Stimulated activated CD8-positive, alpha-beta memory T cell treated with anti-CD3 and anti-CD28 coated beads, Interleukin-4, amount 100 ng/mL, for 1 hour (primary cell): ENCODE measurements at places on chromosomes 2 and 18.

DNA sequence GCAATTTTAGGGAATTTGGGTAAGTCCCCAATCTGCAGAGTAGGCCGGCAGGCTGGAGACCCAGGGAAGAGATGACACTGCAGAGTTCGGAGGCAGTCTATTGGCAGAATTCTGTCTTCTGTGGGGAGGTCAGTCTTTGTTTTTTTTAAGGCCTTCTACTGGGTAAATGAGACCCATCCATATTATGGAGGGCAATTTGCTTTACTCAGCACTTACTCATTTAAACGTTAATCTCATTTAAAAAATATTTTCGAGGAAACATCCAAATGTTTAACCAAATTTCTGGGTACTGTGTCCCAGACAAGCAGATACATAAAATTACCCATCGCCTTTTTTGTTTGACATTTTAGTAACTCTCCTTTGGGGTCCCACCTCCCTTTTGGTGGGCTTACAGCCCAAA is 139.5 kb downstream of the IRS1 start:
- no peak for DNase-seq

DNA sequence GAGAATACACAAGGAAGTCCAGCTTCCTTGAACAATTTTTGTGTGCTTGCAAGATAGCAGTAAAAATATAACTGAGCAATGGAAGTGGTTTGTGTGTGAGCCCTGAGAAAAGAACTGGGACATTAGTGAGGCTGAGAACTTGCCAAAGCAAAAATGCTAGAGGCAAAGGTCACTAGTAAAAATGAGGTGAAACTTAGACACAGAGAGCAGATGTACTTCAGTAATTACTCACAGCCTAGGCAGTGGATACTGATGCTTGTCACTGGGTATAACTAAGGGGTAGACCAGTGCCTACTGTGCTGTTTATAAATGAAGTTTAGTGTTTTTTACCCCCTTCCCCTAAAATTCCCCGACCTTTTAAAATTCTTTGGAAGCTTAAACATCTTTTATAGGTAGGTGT is 450.1 kb downstream of the LPIN1 start:
- DNase-seq: no peak

- no peak for DNase-seq
These were observed 12.3 kb downstream of the MAP3K20 start for GRCh38 chr2:173087793-173088496.

DNA sequence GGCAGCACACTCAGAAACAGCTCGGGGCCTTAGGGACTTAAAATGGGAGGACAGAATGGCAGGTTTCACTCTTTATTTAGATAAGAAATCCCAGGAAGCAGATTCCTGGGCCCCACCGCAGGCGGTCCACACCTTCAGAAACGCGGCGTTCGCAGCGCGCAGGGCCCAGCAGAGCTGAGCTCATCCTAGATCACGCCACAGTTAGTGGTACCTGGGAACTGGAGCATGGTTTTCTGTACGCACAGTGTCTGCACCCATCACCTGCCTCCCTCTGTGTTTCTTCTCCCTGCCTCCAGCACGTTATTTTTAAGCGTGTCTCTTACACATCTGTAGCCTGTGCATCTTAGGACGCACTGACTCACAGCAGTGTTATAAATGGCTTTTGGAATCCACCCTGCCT is 242.1 kb downstream of the ALPK2 start:
- no peak for DNase-seq

GRCh38 chr2:172249986-172250385 is 147.3 kb upstream of the DLX2 start:
- no peak for DNase-seq

GRCh38 chr2:9527995-9528787 is 27.4 kb downstream of the ADAM17 start:
- no peak for DNase-seq

GRCh38 chr2:75574106-75574505 is 13.4 kb upstream of the EVA1A start:
- DNase-seq: no peak

GRCh38 chr2:38945911-38946310 is 56.2 kb downstream of the ARHGEF33 start:
- DNase-seq: no peak

DNA sequence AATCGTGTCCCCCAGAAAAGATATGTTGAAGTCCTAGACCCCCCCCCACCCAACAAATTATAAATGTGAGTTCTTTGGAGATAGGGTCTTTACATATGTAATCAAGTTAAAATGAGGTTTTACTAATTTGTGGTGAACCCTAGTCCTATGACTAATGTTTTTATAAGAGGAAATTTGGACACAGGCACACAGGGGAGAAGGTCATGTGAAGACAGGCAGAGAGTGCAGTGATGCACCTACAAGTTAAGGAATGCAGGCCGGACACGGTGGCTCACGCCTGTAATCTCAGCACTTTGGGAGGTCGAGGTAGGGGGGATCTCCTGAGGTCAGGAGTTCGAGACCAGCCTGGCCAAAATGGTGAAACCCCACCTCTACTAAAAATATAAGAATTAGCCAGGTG is 5.8 kb upstream of the PMAIP1 start:
- DNase-seq: no peak

GRCh38 chr2:230875347-230876315 is 10.9 kb downstream of the ITM2C start:
- DNase-seq: no peak

GRCh38 chr18:54772056-54772455 is 56.2 kb upstream of the RAB27B start:
- no peak for DNase-seq

- no peak for DNase-seq
These were observed 198.9 kb downstream of the AGAP1 start for GRCh38 chr2:235692671-235693171.

DNA sequence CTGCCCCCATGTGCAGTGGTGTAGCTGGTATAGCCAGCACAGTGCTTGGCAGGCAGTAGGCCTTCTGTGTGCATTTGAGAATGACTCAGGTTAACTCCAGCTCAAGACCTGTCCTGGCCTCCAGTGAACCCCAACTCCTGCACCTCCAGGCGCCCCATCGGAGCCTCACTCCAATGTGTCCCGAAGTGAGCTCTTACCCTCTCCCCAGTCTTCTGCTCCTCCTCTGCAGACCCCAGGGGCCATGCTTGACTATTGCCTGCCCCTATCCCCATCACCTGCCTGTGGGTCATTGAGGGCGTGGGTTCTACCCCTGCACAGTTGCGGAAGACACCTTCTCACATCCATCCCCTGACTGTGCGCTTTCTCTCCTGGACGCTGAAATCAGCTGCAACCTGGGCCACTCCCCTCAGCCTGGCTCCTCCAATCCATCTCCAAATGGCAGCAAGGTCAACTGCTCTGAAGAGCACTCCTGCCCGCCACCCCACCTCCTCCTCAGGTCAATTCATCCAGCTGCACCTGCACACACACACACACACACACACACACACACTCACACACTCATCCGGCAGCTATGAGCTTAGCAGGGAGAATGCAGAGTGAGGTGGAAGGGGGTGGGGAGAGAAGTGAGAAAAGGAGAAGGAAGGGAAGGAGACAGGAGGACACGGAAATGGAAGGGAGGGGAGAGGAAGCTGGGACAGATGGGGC is 130.3 kb upstream of the GLI2 start:
- DNase-seq: no peak

- DNase-seq: no peak
These were observed 47.9 kb downstream of the LRRFIP1 start for GRCh38 chr2:237675316-237675715.

DNA sequence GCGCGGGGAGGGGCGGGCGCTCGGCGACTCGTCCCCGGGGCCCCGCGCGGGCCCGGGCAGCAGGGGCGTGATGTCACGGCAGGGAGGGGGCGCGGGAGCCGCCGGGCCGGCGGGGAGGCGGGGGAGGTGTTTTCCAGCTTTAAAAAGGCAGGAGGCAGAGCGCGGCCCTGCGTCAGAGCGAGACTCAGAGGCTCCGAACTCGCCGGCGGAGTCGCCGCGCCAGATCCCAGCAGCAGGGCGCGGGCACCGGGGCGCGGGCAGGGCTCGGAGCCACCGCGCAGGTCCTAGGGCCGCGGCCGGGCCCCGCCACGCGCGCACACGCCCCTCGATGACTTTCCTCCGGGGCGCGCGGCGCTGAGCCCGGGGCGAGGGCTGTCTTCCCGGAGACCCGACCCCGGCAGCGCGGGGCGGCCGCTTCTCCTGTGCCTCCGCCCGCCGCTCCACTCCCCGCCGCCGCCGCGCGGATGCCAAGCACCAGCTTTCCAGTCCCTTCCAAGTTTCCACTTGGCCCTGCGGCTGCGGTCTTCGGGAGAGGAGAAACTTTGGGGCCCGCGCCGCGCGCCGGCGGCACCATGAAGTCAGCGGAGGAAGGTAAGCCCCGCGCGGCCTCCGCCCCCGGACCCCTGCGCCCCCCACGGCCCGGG is at the start of gene NFATC1:
TSS of gene NFATC1 (plus strand) at position 170 of the 644 bp plus-strand sequence. CDS start at position 465, 295 bp downstream.
- DNase-seq: no peak

GRCh38 chr2:31140151-31140550 is 1.9 kb upstream of the GALNT14 start:
- no peak for DNase-seq

DNA sequence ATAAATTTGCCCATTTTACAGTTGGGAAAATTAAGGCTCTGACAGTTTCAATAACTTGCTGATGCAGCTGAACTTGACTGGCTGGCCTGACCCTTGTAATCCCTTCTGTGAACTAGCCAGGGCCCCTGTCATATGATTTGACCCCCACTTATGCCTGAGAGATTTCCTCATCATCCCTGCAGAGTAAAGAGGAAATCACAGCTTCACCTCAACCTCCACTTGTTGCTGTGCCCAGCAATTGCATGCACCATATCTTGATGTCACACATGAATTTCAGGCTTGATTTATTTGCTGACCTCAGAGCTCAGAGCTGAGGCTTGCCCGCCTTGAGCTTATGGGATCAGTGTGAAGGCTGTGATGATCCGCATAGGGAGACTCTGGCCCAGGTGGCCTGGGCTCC is 108.1 kb downstream of the ACOXL start:
- no peak for DNase-seq

DNA sequence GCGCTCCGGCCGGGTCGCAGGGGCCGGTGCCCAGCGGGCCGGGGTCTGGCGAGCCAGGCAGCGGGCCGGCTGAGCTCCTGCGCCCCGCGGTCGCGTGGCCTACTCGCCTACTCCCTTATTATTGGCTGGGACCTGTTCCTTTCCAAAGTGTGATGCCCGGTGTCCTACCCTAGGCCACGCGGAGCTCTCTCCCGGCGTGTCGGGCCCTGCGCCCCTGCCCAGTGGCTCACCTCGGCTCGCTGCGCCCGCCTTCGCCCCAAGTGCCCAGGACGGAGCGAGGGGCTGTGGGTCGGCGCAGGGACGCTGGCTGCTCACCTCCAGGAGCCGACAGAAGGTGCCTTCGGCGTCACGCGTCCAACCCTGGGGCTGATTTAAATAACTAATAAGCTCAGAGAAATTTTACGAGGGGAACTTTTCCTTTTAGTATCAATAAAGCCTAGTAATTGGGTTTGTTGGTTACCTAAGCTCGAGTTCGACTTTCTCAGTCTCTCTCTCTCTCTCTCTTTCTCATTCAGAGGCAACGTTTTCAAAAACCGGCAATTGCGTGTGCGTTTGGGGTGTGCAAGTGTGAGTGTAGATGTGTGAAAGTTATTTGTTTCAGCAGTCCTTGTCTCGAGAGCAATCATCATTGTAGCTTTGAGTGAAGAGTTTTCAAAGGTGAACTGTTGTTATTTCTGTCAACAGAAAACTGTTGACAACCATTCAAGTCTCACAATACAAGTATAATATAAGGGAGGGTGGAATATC is 7.0 kb upstream of the SATB2 start:
- no peak for DNase-seq

GRCh38 chr2:212970132-212970531 is 181.3 kb downstream of the IKZF2 start:
- no peak for DNase-seq

DNA sequence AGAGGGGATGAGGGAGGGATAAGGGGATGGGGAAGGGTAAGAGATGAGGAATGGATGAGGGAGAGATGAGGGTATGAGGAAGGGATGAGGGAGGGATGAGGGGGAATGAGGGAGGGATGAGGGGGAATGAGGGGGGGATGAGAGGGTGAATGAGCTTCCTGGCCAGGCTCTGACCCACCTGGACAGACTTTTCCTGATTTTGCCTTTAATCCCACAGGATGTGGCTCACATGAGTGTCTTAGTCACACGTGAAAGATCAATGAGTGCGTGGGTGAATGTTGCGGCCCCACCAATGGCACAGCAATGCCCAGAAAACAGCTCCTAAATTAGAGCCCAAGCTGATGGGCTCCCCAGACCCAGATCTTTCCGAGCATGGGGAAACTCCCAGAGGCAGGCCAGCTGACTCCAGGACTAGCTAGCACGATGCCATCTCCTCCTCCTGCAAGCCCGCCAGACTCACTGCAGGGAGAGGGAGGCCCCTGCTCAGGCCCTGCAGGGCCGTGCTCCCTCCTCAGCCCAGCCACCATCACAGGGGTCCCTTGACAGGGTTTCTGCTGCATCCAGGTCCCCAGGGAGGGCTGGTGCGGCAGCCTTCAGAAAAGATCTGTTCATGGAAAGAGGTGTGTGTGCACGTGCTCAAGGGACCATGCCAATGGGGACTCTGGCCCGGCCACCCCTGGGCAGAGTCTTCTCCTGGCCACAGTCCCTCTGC is 41.4 kb downstream of the AQP12A start:
- DNase-seq: no peak

DNA sequence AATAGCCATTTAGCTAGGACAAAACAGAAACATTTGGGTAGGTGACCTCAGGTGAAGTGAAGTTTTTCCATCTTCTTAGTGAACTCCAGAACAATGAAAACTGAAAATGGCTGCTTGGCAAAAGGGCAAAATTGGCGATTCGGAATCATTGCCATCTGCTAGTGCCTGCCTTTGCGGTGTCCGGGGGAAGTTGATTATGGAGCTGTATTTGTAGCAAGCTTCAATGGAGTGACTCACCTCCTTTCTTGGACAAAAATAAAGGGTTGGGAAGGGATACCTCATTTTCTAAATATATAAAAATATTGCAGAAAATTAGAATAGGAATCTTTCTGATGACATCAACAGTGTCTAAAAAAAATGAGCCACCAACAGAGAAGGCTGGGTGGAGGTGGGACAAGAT is 460.5 kb downstream of the TGIF1 start:
- no peak for DNase-seq

GRCh38 chr2:237059155-237059875 is 26.4 kb upstream of the COPS8 start:
- no peak for DNase-seq
